ENCODE measurements at places on chromosomes 7 and 10.

GRCh38 chr10:33617381-33618080 lies 283.1 kb upstream of the NRP1 start:
- no peak for DNase-seq

DNA sequence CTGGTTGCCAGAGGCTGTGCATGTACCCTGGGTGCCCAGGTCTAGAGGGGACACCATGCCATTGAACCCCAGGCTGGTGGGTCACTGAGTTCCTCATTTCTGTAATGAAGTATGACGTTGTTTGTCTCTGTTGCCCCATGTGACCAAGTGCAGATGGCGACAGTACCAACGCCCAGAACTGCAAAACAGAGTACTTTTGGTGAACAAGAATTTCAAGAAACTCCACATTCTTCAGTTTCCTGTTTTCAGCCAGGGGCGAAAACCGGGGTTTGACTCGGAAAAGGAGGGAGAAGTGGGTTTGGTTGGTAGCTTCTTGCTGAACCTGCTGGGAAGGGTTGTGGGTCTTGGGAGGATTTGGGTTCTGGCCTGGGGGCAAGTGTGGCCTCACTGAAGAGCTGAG lies 18.2 kb downstream of the CYP17A1 start:
- DNase-seq: no peak

- peak; percentile 1 for DNase-seq
Observed at GRCh38 chr10:17805921-17806577, 3.1 kb upstream of the MRC1 start.

GRCh38 chr10:102122450-102122849 lies 2.3 kb upstream of the LDB1 start:
- no peak for DNase-seq

DNA sequence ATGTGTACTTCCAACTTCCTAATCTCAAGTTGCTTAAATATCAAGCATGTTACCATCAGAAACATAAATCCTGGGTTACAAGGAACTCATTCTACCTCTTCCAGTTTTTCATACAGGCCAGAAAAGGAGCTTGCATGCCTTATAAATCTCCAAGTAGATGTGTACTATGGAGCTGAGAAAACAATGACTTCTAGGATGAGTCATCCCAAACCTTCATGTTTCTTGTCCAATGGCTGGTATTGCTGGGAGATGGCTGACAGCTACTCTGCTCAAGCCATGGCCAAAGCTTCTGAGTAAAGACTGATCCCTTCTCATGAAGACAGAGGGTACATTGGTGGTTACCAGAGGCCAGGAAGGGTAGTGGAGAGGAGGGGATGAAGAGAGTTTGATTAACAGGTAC lies 8.6 kb downstream of the RAPGEF5 start:
- no peak for DNase-seq

GRCh38 chr7:115789901-115790300 lies 240.7 kb downstream of the TFEC start:
- no peak for DNase-seq

- DNase-seq: no peak
Observed at GRCh38 chr7:131072505-131073091, 255.1 kb upstream of the MKLN1 start.

DNA sequence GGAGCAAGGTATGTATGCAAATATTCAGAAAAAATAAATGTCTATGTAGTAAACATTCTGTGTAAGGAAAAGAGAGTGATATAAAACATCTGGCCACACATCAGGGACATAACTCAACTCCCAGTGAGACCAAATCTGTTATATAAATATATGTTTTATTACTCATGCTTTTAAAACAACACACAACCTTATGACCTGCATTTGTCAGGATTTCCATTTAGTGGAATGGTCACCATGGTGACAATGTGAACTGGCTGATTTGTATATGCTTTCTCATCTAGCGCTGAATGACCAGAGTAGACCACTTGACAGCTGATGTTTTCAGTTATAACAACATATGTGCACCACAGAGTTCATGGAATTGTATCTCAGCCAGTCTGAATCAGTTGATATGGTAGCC lies 551.7 kb downstream of the HTR7 start:
- DNase-seq: no peak

GRCh38 chr7:148787571-148788295 lies 89.0 kb downstream of the CUL1 start:
- no peak for DNase-seq

DNA sequence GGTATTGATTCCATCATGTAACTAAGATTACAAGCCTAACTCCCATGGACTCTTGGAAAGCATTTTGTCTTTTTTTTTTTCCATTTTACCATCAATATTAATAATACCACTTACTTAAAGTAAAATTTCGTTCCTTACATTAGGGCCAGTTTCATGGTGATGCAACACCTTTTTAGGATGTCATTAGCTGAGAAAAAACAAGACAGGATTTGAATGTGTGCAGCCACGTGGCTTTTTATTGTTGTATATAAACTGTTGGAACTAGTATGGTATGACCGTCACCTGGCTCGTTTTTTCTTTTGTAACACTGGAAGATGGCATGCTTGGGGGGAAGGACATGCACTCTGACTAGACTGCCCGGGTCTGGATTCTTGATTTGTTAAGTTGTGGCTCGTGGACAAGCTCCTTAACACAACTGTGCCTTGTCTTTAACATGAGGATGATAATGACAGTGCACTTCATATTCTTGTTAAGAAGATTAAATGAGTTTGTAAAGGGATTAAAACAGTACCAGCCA lies 42.1 kb downstream of the ARHGAP21 start:
- no peak for DNase-seq

DNA sequence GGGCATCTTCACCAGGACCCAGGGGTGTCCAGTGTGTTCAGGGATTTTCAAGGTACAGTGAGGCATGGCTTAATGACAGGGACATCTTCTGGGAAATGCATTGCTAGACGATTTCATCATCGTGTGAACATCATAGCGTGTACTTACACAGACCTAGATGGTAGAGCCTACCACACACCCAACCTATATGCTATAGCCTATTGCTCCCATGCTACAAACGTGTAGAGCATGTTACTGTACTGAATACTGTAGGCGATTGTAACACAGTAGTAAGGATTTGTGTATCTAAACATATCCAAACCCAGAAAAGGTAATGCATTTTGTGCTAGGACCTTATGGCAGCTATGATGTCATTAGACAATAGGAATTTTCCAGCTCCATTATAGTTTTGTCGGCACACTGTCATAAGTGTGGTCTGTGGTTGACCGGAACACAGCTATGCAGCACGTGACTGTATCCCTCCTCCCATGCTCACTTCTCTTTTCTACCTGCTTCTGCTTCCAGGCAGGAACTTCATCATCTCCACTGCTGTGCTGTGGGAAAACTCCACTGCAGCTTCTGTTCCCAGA lies 416.2 kb upstream of the NFE2L3 start:
- DNase-seq: no peak

- no peak for DNase-seq
Observed at GRCh38 chr10:124529661-124530214, 68.1 kb downstream of the LHPP start.

DNA sequence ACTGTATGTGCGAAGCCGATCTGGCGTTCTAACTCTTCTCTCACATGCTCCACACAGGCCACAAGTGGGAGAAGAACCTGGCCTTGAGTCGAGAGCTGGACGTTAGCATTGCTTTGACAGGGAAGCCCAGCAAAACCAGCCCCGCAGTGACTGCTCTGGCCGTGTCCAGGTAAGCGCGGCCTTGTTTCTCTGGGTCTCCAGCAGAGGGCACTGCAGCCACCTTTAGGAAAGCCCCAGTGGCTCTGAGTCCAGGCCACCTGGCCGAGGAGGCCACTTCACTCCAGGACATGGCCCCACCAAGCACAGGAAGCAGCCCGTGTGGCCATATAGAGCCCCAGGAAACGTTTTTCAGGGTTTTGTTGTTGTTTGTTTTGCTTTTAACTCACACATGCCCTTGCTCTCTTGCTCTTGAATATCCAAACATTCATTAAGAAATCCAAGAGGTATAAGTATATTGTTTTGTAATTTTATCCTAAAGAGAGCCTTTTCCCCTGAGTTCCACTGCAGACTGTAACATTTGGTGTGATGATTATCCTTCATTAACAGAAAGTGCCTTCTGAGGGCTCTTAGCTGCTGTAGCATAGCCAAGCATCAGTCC lies 41.8 kb upstream of the LRRC18 start:
- peak; percentile 23 for DNase-seq

DNA sequence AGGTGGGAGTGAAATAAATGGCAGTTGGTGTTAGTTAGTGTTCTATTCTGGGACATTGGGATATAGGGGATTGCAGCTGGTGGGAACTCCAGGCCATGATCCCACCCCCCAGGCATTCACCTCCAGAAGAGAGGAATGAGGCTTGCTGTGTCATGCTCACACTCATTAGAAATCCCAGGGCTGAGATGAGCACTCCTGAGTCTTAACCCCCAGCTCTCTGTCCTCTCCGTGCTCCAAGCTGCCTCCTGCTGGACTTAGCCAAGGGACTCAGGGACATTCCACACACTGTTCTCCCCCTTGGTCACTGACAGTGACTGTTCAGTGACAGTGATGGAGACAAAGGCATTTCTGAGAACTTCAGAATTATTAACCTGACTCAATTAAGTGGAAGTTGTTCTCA lies 21.5 kb downstream of the CYP26A1 start:
- no peak for DNase-seq

DNA sequence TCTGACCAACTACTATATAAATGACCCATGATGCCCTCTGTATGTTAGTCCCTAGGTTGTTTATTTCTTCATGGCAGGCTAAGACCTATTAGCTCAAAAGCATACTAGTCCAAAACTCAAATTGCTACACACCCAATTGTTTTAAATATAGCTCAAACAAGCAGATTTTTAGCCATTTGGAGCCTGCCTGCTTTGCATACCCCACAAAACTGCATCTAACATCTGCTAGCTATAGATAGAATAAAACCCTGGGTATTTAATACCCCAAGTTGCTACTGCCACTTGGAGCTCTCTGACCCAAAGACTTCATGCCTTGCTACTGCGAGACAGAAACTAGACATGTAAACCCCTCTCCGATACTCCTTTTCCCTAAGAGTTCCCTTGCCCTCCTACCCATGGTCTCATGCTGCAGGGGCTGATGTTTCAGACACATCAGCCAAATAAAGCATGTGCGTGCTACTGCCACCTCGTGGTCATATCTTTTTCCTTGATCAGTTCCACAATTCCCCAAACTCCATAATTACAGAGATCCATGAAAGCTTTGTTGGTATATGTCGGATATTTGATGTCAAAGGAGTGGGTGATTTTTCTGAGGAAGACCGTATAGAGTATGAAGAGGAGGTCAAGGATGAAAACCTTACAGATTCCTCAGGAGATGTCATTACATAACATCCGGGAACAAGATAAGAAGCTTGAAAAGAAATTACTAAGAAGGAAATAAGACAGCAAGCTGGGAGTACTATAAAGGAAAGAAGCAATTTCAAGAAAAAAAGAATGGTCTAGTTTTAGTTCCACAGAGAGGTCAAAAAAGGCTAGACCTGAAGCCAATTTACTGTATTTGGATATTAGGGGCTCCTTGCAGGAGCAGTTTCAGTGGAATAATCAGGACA lies 386.6 kb downstream of the SH2D4B start:
- DNase-seq: no peak

DNA sequence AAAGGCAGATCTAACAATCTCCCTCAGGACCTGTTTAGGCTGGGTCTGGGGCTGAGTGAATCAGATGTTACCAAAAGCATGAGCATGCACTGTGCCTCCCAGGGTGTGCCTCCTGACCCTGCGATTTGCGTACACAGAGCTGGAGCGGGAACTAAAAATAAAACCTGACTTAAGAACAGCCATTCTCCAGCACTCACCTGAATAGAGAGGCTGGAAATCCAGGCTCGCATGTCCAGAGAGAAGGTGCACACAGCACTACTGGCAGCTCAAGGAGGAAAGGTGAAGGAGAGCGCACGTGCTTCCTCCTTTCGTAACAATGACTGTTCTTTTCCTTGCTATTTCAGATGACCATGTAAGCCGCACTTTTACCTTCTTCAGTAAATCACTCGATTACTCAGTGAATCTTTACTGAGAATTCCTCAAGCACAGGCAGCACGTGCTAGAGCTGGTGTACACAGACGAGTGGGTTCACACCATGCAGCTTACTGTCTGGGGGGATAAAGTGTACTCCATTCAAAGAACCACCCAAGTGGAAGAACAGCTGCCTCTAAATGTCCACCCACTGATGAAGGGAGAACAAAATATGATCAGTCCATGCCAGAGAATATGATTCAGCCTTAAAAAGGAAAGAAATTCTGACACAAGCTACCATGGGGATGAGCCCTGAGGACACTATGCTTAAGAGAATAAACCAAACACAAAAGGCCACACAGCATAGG lies 45.6 kb downstream of the SFMBT2 start:
- no peak for DNase-seq

DNA sequence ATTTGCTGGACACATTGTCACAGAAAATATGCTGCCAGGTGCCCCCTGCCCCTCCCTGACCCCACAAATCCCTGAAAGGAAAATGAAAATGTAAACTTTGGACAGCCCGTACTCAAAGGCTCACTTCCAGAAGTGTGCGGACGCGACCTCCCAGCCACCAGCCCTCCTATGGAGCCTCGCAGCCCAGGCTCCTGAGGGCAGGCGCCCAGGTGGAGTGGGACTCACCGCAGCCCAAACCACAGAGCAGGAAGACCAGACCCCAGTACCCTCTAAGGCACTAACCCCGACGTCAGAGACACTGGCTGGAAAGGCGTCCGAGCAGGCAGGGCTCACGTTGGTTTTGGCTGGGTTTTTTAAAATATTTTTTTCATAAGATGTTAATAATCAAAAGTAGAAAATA lies 57.3 kb downstream of the CSGALNACT2 start:
- no peak for DNase-seq

- DNase-seq: no peak
Observed at GRCh38 chr10:11691319-11691755, 50.8 kb upstream of the ECHDC3 start.

- no peak for DNase-seq
Observed at GRCh38 chr7:3950249-3950648, 649.2 kb downstream of the SDK1 start.

GRCh38 chr7:44867073-44867995 lies 18.0 kb downstream of the PURB start:
- DNase-seq: no peak

- peak; percentile 52 for DNase-seq
Observed at GRCh38 chr7:130894146-130894908, 160.3 kb upstream of the KLF14 start.

DNA sequence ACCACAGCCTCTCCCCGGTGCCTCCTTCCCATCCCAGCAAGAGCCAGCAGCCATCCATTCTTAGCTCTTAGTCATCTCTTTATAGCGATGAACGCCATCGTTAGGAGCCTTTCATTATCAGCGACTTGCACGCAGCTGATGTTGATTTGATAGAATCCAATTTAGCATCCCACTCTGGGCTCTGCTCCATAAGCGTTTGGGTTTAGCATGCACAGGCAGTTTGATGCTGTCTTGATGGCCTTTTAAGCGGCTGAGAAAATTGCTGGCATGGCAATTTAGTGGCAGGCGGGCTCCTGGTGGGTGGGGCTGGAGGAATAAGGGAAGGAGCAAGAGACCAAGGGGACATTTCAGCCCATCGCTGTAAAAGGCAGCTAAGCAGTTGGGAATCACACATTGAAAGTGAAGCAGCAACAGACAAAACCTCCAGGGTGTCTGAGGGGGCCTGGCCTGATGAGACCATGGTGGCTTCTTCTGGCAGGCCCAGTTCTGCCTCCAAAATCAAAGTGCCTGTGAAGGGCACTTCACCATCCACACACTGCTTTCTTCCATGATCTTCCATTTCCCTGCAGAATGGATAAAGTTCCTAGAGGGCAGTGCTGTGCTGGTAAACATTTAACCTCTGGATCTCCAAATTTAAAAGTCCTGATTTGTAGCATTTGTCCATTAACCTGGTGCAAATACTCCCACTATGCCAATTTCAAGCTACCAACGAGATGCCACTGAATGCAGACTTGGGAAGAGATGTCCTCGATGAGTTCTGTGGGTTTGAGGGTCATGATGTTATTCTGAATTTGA lies 107.8 kb upstream of the PLXNA4 start:
- no peak for DNase-seq

GRCh38 chr7:128904381-128905197 lies 5.9 kb downstream of the KCP start:
- DNase-seq: no peak

All from NCI-H510A (cell line).